ENCODE measurements at places on chromosomes 1 and 21.

GRCh38 chr1:62590255-62590969 lies 6.9 kb upstream of the ANGPTL3 start:
- no peak for DNase-seq

DNA sequence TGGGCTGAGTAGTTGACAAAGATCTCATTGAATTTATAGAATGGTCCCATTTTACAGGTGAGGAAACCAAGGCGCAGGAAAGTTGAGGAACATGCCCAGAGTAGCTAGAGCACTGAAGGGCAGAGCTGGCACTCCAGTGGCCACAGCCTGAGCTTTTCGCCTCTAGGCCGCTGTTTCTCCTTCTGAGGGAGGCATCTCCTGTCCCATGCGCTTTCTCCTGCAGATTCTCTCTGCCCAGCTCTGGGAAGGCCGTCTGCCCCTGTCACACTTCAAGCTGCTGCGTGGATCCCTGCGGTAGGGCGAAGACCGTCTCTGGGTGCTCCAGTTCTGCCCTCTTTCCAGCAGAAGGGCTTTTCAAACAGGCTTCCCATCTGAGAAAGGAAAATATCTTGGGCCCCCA lies 159.9 kb downstream of the ACTL8 start:
- DNase-seq = no peak

GRCh38 chr1:43908858-43909257 lies 24.7 kb upstream of the ARTN start:
- no peak for DNase-seq

GRCh38 chr1:63524201-63524600 lies 876 bp downstream of the EFCAB7 start:
- no peak for DNase-seq

DNA sequence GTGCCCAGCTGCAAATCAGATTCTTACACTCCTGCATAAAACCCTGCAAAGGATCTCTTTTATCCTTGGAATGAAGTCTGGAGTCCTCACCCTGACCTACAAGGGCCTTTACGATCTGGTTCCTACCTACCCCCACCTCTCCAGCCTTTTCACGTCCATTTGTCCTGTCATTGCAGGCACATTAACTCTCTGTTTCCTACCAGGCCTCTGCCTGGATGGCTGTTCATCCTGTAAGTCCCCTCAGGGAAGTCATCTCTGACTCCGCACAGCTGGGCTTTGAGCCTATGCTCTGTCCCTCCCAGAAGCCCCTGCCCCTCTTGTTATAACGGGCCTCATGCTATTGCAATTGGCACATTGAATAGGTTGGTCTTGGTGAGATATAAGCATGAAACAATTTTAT lies 96.8 kb upstream of the USP24 start:
- no peak for DNase-seq

GRCh38 chr1:206470692-206471414 lies 577 bp downstream of the IKBKE start:
- DNase-seq = peak; percentile 76

DNA sequence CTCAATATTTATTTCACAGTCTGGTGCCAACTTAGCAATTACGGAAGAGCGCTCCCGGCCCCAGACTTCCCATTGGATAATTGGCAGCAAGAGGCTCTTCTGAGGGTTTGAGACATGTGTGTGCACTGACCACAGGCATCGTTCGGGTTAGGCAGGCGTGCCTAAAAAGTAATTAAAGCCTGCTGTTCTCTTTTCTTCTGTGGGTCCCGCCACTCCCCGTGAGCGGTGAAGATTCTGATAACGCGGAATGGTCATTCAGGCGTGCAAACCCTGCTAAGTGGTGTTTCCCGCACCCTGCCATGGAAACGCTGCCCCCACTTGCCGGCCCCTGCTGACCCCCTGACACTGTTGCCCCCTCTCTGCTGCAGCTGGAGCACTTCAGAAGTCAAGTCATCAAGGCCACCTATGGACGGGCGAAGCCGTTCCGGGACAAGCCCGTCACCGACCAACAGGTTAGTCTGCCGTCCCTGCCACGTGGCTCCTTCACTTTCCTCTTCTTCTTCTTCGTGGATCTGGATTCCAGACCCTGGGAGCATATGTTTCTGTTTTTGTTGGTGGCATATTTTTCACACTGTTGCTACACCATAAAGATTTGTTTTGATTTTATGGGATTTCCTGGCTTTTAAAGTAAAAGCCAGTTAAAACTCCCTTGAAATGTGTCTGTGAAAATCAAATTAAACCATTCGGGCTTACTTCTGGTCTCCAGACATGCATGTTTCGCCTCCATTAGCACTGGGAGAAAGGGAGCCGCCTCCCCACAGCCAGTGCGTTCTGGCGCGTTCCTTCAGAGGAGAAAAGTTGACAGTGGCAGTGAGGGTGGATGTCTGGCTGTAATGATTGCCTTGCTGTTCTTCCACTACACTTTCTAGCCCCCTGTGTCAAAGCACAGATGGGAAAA lies 79.9 kb downstream of the FHAD1 start:
- peak; percentile 40 for DNase-seq

DNA sequence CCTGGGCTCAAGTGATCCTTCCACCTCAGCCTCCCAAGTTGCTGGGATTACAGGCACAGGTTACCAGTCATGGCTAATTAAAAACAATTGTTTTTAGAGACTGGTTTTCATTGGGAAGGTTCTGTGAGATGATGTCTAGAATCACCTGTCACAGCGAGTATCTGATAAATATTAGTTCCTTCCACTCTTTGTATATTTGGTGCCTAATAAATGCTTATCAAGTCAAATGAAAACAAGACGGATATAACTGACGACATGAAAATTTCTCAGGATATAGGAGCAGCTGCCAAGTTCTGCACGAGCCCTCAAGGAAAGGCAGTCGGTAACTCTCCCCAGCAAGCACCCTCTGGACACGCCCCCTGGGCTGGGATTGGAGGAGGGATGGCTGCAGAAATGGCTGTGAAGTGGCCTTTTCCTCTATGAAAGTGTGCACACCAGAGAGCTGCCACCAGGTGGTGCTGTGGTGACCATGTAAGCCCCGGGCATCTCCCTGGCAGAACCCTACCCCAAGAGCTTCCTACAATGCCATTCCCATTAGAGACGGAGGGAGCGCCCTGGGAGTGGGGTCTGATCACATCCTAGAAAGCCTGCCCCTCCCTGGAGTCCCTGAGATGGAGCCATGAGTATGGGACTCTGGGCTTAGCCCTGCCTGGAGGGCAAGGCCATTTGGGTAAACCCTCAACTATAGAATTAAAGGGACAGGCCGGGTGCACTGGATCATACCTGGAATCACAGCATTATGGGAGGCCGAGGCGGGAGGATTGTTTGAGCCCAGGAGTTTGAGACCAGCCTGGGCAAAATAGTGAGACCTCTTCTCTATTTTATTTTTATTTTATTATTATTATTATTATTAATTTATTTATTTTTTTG lies 50.9 kb downstream of the HTR6 start:
- DNase-seq = peak; percentile 95

DNA sequence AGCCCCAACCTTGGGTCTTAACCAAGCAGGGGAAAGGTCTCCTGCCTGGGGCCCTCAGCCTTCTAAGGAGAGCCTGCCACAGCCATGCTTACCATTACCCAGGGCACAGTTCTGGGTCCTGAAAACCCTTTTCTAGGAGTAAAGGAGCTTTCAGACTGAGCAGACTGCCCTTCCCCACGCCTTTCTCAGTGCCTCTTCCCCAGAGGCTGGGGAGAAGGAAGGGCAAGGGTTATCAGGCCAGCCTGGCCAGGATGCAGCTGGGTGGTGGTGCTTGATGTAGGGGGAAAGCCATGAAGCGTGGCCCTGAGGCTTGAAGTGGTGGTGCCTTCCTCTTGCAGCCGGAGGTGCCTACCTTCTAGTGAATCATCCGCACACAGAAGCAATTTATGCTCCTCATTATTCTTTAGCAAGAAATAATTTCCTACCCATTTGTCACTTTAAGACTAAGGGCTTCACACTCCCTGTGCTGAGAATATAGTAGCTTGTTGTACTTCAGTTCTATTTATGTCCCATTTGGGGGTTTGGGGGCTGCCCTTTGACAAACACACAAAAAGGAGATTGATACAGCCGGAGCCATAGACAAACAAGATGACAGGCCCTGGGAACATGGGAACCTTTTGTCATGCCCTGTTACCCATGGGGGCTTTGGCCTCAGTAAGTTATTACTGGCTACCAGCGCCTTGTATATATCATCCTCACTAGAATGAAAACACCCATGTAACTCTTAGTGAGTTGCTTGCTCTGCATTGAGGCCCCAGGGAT lies 40.7 kb downstream of the MAN1C1 start:
- no peak for DNase-seq

DNA sequence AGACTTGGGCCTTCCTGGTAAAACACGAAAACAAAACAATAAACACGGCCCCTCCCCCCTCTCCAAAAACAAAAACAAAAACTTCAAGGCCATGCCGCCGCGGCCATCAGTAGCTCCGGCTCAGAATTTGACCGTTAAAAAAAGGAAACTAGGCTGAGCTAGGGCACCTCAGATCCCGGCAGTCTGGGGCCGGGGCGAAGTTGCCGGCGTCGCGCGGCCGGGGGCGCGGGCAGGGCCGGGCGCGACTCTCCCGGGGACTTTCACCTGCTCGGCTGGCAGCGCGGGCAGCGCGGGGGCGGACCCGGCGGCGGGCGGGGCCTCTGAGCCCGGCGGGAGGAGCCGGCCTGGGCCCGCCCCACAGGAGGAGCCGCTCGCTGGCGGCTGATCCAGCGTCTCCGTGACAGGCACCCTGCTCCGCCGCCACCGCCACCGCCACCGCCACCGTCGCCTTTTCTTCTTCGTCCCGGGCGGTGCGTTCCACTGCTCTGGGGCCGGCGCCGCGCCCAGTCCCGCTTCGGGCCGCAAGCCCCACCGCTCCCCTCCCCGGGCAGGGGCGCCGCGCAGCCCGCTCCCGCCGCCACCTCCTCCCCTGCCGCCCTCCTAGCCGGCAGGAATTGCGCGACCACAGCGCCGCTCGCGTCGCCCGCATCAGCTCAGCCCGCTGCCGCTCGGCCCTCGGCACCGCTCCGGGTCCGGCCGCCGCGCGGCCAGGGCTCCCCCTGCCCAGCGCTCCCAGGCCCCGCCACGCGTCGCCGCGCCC lies at the start of gene NOS1AP:
NOS1AP (plus strand) TSS at position 358 of the 760 bp plus-strand sequence. CDS start 487 bp downstream, outside the sequence.
- DNase-seq = peak; percentile 94

GRCh38 chr1:226548256-226549093 lies at the start of gene STUM:
Gene STUM (plus strand): TSS chr1:226548764. CDS start chr1:226548905, 141 bp downstream.
- peak; percentile 55 for DNase-seq

DNA sequence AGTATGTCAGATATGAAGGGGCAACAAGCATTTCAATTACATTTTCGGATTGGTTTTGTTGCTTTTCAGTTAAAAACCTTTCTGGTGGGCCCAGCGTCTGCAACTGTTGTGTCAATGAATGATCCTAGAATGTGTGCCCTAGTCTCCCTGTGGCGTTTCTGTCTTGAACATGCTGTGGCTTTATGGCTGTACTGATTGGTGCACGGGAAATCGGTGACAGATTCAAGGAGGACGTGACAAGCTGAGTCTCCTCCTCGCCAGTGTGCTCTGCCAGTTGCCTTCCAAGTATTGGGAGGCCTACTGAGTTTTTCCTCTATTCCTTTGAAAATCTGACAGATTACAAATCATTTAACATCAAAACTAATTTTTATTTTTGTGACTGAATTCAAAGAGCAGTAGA lies 127.6 kb downstream of the ZP4 start:
- DNase-seq = no peak

- no peak for DNase-seq
These were observed 173.0 kb downstream of the CDC7 start for GRCh38 chr1:91673613-91674012.

GRCh38 chr21:34027721-34028461 lies 45.5 kb upstream of the MRPS6 start:
- DNase-seq = no peak

DNA sequence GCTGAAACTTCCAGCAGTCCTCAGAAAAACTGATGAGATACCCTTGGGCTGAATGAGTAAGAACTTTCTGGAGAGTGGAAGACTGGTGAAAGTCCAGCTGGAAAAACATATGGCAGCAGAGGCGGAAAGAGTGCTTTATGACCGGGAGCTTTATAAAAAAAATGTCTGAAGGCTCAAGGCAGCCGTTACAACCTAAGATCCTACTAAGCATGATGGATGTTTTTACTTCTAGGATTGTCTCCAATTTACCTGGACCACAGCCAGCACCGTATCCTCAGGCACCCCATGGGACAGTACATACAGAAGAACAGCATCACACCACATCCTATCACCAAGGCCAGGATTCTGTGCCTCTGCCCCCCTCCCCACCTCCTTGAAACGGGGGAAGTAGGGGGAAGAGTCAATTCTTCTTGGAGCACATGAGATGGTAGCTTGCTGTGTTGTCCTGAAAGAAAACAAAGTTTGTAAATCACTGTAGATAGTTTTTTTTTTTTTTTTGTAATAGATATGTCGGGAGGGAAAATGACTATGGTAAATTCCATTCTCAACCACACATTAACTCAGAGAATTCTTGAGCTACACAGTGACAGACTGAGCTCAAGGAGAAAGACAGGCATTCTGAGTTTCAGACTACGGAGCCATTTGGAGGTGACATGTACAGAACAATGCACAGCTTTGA lies 11.8 kb upstream of the IRF2BP2 start:
- no peak for DNase-seq

DNA sequence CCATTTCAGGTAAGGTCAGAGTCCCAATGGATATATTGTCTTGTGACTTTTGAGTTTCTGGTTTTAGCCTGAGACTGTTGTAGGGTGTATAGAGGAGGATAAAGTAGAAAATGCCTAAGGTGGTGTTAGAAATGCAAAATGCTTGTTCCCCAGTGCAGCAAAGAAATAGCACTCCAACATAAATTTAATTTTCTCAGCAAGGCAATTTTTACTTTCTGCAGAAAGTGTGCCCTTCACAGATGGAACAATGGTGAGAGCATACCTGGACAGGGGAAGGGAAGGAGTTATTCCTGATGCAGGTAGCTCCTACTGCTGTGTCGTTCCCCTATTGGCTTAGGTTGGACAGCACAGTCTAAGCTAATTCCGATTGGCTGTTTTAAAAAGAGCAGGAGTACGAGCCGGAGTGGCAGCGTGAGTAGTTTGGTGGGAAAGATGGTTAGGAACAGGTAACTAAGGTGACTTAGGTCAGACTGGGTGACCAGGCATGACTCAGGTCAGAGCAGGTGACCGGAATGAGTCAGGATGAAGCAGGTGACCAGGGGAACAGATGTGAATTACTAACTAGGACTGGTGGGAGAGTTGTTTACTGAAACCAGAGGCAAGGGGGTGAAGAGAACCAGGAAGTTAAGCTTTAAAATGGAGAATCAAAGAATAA lies 21.5 kb downstream of the SPATA45 start:
- DNase-seq = no peak

- DNase-seq = no peak
These were observed 25.4 kb downstream of the SCAF4 start for GRCh38 chr21:31706562-31706961.

- no peak for DNase-seq
These were observed 17.4 kb upstream of the GJA9 start for GRCh38 chr1:38898653-38899230.

DNA sequence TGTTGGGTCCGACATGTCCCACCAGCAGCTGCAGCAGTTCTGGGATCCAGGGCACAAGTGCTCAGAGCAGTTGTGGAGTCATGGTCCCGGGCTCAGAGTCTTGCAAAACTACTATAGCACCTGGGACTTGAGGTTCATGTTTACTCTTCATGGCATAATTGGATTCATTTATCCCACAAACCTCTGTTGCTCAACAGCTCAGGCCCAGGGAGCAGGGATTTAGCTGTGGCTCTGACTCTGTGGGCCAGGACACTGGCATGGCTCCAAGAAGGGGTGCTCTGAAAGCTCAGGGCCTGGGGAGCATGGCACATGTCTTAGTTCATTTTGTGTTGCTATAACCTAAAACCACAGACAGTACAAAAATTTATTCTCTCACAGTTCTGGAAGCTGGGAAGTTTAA lies 626.7 kb upstream of the ADGRL2 start:
- DNase-seq = no peak

- DNase-seq = no peak
These were observed 4.5 kb downstream of the TNFSF4 start for GRCh38 chr1:173202424-173203145.

Measured in Peyer's patch (tissue), 4 donors.